HS-27A (cell line): ENCODE measurements at places on chromosomes 6 and 20.
A peak's percentile ranks its signal among the peaks of the same experiment; 100 is the strongest.

- no peak for DNase-seq
These were observed 8.2 kb downstream of the PPP1R14C start for GRCh38 chr6:150150821-150151646.

GRCh38 chr6:32195652-32195901 is 3.1 kb upstream of the GPSM3 start:
- peak; percentile 99 for DNase-seq

DNA sequence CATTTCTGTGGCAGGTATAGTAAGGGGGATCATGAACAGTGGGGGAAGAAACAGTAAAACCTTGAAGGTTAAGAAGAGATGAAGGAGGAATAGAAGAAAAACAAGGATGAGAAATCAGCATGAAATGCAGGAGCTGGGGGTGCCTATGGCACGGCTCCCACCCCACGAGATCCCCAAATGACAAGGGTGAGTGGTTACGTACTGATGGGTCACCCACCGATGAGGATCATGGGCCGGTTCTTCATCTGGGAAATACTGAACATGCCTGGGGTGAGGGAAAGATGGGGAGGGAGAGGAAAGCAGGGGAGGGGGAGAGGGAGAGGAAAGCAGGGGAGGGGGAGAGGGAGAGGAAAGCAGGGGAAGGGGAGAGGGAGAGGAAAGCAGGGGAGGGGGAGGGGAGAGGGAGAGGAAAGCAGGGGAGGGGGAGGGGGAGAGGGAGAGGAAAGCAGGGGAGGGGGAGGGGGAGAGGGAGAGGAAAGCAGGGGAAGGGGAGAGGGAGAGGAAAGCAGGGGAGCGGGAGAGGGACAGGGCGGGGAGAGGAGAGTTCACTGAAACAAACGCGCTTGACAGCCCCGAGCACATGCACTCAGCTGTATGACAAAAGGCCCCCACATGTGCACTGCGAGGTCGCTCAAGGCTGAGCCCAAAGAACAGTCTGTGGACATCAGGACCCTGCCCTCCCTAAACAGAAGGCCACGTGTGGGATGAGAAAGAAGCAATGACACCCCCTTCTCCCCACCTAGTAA is 25.3 kb downstream of the MOCS1 start:
- DNase-seq, result no peak

DNA sequence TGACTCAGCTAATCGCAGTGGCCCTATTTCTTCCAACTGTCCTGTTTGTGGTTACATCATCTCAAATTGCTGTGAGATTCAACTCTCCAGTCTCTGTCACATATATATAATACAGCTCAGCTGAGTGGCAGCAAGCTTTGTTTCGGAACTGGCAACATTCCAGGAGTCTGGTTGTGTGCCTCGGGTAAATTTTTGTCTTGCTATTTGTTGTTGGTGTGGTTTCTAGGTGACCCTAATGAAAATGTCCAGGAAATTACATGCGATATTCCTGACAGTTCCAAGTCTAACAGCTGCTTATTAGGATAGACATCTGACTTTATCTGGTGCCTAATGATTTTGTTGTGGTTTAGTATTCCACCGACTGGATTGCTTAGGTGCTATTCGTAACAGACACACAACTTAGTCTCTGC is 581.8 kb downstream of the CD109 start:
- DNase-seq, result no peak

GRCh38 chr6:133115946-133116345 is 125.2 kb upstream of the EYA4 start:
- DNase-seq, result no peak

GRCh38 chr6:163757520-163757919 is 343.0 kb downstream of the QKI start:
- DNase-seq, result no peak

GRCh38 chr6:11044712-11045167 is 635 bp upstream of the ELOVL2 start:
- DNase-seq, result no peak

GRCh38 chr20:48286601-48287000 is 501.3 kb upstream of the SULF2 start:
- DNase-seq, result no peak

- DNase-seq, result no peak
These were observed 279.7 kb downstream of the CDH4 start for GRCh38 chr20:61531553-61532345.

GRCh38 chr20:63950701-63951397 is 5.4 kb downstream of the UCKL1 start:
- DNase-seq, result no peak

- no peak for DNase-seq
These were observed 21.9 kb downstream of the SAMD5 start for GRCh38 chr6:147530132-147531060.

GRCh38 chr6:110318971-110319370 is 39.2 kb downstream of the METTL24 start:
- DNase-seq, result no peak

DNA sequence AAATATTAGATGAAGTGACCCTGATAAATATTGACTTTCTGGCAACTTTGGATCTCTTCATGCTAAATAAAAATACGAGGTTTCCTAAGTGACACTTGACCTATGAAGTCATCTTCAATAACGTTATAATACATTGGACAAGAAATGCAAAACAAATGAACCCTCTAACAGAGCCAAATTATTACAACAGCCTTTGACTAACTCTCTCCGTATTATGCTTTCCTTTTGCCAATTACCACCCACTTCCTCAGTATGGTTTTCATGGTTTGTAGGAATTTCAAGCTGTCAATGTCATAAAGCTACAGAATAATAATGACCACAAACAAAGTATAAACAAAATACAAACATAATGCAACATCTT is 210.5 kb downstream of the MOXD1 start:
- DNase-seq, result no peak

- DNase-seq, result no peak
These were observed 216.6 kb upstream of the UFL1 start for GRCh38 chr6:96304997-96305396.

- no peak for DNase-seq
These were observed 41.1 kb downstream of the TOX2 start for GRCh38 chr20:43955750-43956191.

GRCh38 chr20:753897-754635 is 14.2 kb downstream of the SLC52A3 start:
- no peak for DNase-seq

GRCh38 chr6:145017516-145017915 is 717.8 kb downstream of the EPM2A start:
- no peak for DNase-seq

DNA sequence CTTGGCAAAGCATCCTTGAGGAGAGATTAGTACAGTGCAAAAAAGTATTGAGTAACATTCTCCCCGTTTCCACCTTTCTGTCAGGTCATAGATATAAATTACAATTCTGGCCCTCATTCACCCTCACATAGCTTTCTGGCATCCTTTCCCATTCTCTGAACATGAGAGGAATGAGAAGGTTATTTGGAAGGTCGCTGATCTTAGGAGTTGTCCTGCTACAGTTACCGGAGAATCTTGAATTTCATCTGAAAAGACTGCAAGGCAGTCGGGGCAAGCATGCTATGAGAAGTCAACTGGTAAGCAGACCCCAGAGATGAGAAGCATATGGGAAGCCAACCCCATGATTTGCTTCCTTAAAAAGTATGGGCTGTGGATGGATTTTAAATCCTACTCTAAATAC is 166.7 kb upstream of the CENPW start:
- no peak for DNase-seq

- DNase-seq, result no peak
These were observed 42.0 kb upstream of the IRF4 start for GRCh38 chr6:349491-349921.

DNA sequence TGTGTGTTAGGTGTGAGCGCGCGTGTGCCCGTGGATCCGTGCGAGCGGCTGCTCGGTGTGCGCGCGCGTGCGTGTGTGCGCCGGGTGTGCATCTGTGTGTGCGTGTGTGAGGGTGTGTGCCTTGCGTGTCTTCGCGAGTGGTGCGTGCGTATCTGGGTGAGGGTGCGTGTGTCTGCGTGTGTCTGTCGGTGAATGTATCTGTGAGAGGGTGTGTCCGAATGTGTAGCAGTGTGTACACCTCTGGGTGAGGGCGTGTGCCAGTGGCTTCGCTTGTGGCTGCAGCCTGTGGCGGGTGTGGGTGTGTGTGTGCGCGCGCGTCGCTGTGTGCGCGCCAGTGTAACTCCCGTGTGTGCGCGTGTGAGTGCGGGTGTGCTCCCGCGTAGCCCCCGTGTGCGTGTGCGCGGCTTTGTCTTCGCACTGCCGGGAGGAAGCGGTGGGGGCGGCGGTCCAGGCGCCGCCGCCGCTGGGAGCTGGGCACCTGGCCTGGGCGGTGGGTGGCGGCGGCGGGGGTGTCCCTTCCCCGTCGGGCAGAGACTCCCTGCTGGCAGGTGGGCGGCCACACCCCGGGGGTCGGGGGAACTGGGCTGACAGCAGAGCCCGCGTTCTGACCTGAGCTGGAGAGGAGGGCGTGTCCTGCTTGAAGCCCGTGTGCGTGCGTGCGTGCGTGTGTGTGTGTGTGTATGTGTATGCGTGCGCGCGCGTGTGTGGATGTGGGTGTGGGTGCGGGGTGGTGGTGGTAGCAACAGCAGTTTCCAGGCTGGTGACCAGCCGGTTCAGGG is 61.3 kb upstream of the EPB41L1 start:
- no peak for DNase-seq

DNA sequence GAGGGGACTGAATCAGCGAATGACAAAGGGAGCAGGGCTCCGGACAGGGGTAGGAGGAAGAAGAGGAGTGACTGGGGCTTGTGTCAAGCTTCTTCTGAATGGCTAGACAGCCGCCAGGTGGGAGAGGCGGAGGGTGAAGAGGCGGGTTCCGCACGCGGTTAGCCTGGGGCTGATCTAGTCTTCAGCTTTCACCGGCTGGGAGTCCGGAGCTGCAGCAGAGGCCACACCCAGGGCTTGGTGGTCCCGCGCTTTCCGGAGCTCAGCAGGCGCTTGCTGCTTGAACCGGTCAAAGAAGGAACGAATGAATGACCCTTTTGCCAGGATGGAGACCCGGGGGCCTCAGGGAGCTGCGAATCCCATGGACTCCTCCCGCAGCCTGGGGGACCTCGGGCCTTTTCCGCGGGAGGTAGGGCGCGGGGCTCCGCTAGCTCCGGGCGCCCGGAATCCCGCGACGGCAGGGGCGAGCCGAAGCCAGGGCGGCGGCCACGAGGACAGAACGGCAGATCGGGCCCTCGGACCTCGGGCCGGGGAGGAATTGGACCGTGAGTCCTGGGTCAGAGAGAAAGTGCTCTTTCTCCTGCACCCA is at the start of gene C6orf141:
TSS of gene C6orf141 (plus strand) at position 177 of the 586 bp plus-strand sequence. CDS start at position 302, 125 bp downstream.
- no peak for DNase-seq

DNA sequence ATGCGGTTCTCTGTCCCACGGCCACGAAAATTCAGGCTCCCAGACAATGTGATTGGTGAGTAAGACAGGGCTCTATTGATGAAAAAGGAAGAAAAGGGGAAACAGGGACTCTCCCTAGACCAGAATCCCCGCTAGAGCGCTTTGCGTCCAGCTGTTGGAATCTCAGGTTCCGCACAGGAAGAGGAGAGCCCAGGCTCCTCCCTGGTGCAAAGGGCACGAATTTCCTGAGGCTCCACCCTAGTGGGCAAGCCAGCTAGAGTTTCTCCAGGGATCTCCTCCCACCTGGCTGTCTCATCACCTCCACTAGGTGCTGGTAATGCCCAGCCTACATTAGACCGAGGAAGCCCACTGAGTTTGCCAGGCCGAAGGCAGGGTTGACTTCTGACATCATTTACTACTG is 135.9 kb upstream of the SOX4 start:
- DNase-seq, result no peak

- DNase-seq, result no peak
These were observed 16.2 kb upstream of the RCAN2 start for GRCh38 chr6:46507426-46507825.

- DNase-seq, result no peak
These were observed 70.7 kb downstream of the GFRAL start for GRCh38 chr6:55397986-55398385.

DNA sequence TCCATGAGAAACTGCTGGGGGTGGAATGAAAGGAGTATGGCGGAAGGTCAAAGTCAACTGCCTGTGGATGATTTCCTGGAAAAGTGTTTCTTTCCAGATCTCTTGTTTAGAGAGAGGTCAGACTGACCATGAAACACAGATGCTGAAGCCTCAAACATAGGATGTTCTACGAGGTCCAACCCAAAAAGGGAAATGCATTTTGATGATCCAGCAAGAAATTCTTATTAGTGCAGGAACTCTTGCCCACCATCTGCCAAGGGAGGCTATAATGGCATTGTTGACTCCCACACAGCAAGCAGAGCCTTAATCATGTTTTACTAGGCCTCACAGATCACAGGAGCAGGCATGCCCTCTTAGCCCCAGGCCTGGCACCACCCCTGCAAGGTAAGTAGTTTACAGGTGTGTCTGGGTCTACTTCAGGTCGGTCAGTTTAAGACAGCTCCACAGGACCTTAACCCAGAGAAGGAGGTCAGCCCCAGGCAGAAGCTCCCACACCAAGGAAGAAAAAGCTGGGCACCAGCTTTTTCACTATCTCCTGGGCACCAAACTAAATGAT is 67.6 kb upstream of the CNKSR3 start:
- no peak for DNase-seq

GRCh38 chr20:43161716-43162115 is 28.0 kb downstream of the PTPRT start:
- no peak for DNase-seq
